ENCODE measurements at places on chromosomes 5 and 9. TPM values are rescaled to one million over a fixed set of nuclear protein-coding genes. Genes with fewer than 3 reads are reported as not detected.

Gene SPATA31D4
- total RNA-seq = not detected

Gene CARD6
- 28.9 TPM for total RNA-seq

Gene SLC34A1
- total RNA-seq = not detected

Gene PCDHGA11
- 3.4 TPM for total RNA-seq

Gene SOHLH1
- total RNA-seq = not detected

Gene FOXD4L4
- total RNA-seq = not detected

Gene PCDHA10
- total RNA-seq = 1.7 TPM

Gene FAM153A
- total RNA-seq = 1.1 TPM

Gene PCDHB2
- total RNA-seq = 3.6 TPM

Gene RPL35
- total RNA-seq = 986 TPM

Gene MELK
- 4.9 TPM for total RNA-seq

Gene FRMD3
- 1.0 TPM for total RNA-seq

Gene FGF1
- total RNA-seq = 1.2 TPM

Gene PHYHD1
- total RNA-seq = 49.4 TPM

Gene DCAF10
- 24.8 TPM for total RNA-seq

Gene FOXD4L6
- total RNA-seq = not detected

Gene RLN1
- 0.79 TPM for total RNA-seq

Gene LRRC19
- total RNA-seq = not detected

Gene FAM169A
- 2.7 TPM for total RNA-seq

Gene RASGEF1C
- not detected for total RNA-seq

Gene TSSK1B
- not detected for total RNA-seq

Gene CARTPT
- total RNA-seq = not detected

Gene C5
- 12.3 TPM for total RNA-seq

Gene PCDHGA10
- total RNA-seq = 5.2 TPM

Gene SCGB3A2
- 76.6 TPM for total RNA-seq

Gene SPATA6L
- total RNA-seq = 9.4 TPM

Gene RASGRF2
- total RNA-seq = 7.0 TPM

Gene UBE2QL1
- total RNA-seq = 0.05 TPM

Gene DBH
- total RNA-seq = 0.08 TPM

Gene CD72
- total RNA-seq = 4.0 TPM

Gene SAXO1
- total RNA-seq = not detected

Gene IL5
- total RNA-seq = not detected

Gene GOLM1
- total RNA-seq = 30.9 TPM

Gene FUBP3
- total RNA-seq = 38.4 TPM

Gene STC2
- 5.5 TPM for total RNA-seq

Gene CMYA5
- 2.7 TPM for total RNA-seq

Gene PCDHAC1
- total RNA-seq = 8.3 TPM

Gene ASB6
- 15.8 TPM for total RNA-seq

Gene C9orf50
- not detected for total RNA-seq

Gene ALDOB
- total RNA-seq = not detected

Gene BTNL8
- total RNA-seq = 0.47 TPM

Gene FOXD4
- total RNA-seq = 0.71 TPM

Gene KIAA0825
- 5.1 TPM for total RNA-seq

Gene LOX
- 59.1 TPM for total RNA-seq

Gene MROH2B
- total RNA-seq = not detected

Gene ANP32B
- total RNA-seq = 84.9 TPM

Gene CDC23
- 18.8 TPM for total RNA-seq

Gene SOX30
- total RNA-seq = not detected

Gene ALDH1A1
- total RNA-seq = 126 TPM

Gene CCNI2
- total RNA-seq = 1.1 TPM

Gene SEMA4D
- 71.9 TPM for total RNA-seq

Gene WNT8A
- total RNA-seq = not detected

Gene ANKRD18A
- total RNA-seq = 5.4 TPM

Gene TNFSF8
- total RNA-seq = 2.1 TPM

Gene ELL2
- total RNA-seq = 46.9 TPM

Gene SV2C
- 0.37 TPM for total RNA-seq

Gene ERGIC1
- total RNA-seq = 165 TPM

Gene C5orf58
- total RNA-seq = not detected

Gene SYNPO
- total RNA-seq = 114 TPM

Data from left lung (tissue), 14 donors.